ENCODE measurements at places on chromosomes 12 and 14.

GRCh38 chr14:55271572-55272298 is 514 bp downstream of the FBXO34 start:
- no peaks in the 10 kb centered on the region for H3K4me1 ChIP-seq
- peak overlapping the region; percentile 84 for H3K27ac ChIP-seq
- DNase-seq = peak; percentile 44
- no peaks in the 10 kb centered on the region for H3K36me3 ChIP-seq

DNA sequence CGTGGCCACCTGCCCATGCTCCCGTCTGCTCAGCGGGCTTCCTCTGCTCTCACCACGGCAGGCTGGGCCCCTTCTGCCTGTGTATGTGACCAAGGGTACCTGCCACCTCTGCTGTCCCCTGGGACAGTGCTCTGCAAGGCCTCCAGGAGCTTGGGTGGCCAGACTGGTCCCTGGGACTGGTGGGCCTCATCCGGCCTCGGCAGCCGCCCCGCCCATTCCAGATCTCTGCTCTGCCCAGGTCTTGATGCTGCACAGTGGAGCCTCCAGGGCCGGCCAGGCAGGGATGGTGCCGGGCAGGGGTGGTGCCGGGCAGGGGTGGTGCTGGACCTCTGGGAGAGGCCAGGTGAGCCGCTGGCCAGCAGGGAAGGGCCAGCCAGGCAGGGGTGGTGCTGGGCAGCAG is 9.0 kb downstream of the FBRSL1 start:
- H3K27me3 ChIP-seq = no peaks in the 10 kb centered on the region
- no peak overlapping the region for H3K4me3 ChIP-seq

GRCh38 chr12:989751-990660 is 1.0 kb upstream of the ERC1 start:
- H3K27ac ChIP-seq = peak overlapping the region; percentile 95
- H3K27me3 ChIP-seq = no peaks in the 10 kb centered on the region
- DNase-seq = no peak
- H3K36me3 ChIP-seq = no peaks in the 10 kb centered on the region

DNA sequence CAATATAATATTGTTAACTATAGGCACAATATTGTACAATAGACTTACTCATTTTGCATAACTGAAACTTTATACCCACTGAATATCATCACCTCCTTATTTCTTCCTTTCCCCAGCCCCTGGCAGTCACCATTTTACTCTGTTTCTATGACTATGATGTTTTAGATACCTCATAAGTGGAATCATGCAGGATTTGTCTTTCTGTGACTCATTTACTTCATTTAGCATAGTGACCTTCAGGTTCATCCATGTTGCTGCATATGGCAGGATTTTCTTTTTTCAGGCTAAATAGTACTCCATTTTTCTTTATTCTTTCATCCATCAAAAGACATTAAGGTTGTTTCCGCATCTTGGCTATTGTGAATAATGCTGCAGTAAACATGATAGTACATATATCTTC is 18.9 kb downstream of the USP15 start:
- no peaks in the 10 kb centered on the region for H3K27me3 ChIP-seq
- no peak for DNase-seq
- no peak overlapping the region for H3K27ac ChIP-seq
- H3K4me1 ChIP-seq = no peaks in the 10 kb centered on the region
